ENCODE measurements at places on chromosomes 7 and 10. TPM values are rescaled to one million over a fixed set of nuclear protein-coding genes. Genes with fewer than 3 reads are reported as not detected.

Gene HOGA1
- 31.6 TPM for total RNA-seq

GRCh38 chr7:140310337-140311002 is 87.9 kb downstream of the SLC37A3 start:
- no peak for DNase-seq

DNA sequence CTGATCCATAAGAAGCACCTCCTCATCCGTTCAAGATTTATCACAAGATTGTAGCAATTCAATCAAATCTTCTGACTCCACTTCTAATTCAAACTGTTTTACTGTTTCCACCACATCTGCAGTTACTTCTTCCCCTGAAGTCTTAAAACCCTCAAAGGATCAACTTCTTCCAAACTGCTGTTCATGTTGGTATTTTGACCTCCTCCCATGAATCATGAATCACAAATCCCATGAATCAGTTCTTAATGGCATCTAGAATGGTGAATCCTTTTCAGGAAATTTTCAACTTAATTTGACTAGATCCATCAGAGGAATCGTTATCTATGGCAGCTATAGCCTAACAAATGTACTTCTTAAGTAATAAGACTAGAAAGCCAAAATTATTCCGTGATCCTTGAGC is 122.3 kb downstream of the IMMP2L start:
- DNase-seq: no peak

GRCh38 chr7:34332006-34332405 is 326.0 kb upstream of the NPSR1 start:
- no peak for DNase-seq

GRCh38 chr10:119784340-119785067 is 58.7 kb downstream of the INPP5F start:
- no peak for DNase-seq

GRCh38 chr7:57201895-57202210 is 69.6 kb upstream of the ZNF479 start:
- DNase-seq: no peak
